Central memory CD8-positive, alpha-beta T cell (primary cell): ENCODE measurements at places on chromosomes 6 and 20.

DNA sequence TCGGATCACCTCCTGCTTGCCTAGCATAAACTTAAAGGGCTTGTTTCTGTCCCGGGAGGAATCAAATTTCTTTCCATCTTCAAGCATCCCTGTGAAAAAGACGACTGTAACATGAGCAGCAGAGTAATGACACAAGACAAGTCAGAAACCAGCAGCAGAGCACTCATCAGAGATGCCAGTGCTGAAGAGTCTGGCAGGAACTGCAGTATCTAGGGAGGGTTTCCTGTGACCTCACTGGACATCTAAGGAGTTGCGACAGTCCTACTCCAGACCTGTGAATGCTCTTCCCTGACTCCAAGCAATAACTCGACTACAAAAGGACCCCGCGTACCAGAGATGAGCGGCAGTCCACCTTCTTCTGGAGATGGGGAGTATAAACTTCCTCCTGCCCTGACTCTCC is 17.3 kb downstream of the FKBP1A start:
- no peak for DNase-seq

DNA sequence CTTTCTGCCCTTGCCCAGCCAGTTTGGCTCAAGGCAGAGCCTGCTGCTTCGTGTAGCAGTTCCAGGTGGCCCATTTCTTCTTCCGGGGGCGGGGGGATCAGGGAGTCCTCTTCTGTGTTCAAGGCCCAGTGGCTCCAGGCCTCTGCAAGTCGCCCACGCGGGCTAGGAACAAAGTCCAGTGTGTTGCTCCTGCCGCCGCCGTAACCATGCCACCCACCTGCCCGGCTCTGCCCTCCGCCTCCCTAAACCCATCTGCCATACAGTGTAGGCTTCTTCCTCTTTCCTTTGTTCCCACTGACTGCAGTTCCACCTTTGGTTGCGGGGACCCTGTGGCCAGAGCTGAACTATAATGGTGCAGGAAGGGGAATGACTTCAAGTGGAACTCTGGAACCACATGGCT is 43.9 kb upstream of the SRF start:
- DNase-seq = no peak

- DNase-seq = no peak
Measured at GRCh38 chr6:29232725-29233124, 62.0 kb downstream of the OR2J2 start.

GRCh38 chr20:51042657-51043247 is 19.8 kb upstream of the KCNG1 start:
- no peak for DNase-seq

GRCh38 chr6:161265554-161265953 is 8.3 kb downstream of the AGPAT4 start:
- no peak for DNase-seq

- DNase-seq = no peak
Measured at GRCh38 chr6:96381246-96381645, 140.4 kb upstream of the UFL1 start.

DNA sequence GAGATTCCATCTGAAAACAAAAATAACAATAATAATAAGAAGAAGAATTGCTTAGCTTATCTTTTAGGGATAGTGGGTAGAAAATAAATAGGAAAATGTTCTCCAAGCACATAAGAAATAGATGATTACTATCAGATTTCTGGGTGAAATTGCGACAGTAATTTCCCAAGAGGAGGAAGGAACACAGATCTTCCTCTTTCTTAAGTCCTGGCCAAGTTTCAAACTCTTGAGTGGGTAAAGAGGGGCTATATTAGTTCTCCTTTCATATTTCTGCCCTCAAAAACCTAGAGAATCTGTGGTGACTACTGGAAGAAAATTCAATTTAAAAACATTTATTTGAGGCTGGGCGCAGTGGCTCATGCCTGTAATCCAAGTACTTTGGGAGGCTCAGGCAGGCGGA is 63.7 kb downstream of the PHACTR2 start:
- DNase-seq = no peak

GRCh38 chr20:14264869-14265268 is 72.5 kb downstream of the FLRT3 start:
- DNase-seq = no peak

- DNase-seq = no peak
Measured at GRCh38 chr6:159931112-159931511, 37.8 kb upstream of the IGF2R start.

GRCh38 chr6:5998711-5999687 is 7.7 kb downstream of the NRN1 start:
- DNase-seq = no peak

DNA sequence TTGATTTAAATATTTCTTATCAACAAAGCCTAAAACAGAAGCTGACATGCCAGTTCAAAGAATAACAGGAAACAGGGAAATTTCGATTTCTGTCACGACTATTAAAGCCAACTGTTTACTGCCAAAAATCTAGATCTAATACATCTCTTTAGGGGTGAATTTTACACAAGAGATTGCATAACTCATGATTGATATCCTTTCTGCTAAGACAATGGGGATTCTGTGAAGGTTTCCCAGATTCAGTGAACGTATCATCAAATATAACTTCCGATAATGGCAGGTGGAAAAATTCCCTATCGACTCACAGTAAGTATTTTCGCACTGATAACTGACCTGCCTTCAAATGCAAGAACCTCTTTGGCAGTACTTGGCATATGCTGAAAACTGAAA is 42.9 kb downstream of the NHSL1 start:
- no peak for DNase-seq

- no peak for DNase-seq
Measured at GRCh38 chr6:90465686-90466085, 121.2 kb downstream of the MAP3K7 start.

DNA sequence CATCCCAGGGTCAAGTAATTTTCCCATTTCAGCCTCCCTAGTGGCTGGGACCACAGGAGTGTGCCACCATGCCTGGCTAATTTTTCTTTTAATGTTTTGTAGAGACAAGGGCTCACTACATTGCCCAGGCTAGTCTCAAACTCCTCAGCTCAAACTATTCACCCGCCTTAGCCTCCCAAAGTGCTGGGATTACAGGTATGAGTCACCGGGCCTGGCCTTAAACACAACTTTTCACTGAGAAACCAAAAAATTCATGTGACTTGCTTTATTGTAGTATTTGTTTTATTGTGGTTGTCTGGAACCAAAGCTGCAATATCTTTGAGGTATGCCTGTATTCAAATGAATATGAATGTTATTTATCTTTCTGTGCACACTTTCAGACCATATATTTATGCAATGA is 72.2 kb downstream of the RWDD2A start:
- DNase-seq = no peak

GRCh38 chr6:22442826-22443225 is 126.5 kb upstream of the HDGFL1 start:
- DNase-seq = no peak

DNA sequence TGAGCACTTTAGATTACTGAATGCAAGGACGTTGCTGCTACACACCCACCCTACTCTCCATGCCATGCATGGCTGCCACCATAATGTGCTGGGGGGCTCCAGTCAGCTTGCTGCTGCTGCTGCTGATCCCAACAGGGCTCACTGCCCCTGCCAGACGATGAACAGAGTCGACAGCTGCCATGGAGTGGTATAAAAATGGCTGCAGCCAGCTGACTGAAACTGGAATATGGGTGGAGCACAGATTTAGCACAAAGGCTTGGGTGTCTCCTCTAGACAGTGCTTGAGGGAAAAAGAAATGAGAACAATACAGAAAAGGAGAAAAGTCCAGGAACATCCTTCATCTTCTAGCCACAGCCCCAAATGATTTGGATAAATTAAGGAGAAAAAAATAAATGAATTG is 150.7 kb downstream of the PDSS2 start:
- DNase-seq = no peak

DNA sequence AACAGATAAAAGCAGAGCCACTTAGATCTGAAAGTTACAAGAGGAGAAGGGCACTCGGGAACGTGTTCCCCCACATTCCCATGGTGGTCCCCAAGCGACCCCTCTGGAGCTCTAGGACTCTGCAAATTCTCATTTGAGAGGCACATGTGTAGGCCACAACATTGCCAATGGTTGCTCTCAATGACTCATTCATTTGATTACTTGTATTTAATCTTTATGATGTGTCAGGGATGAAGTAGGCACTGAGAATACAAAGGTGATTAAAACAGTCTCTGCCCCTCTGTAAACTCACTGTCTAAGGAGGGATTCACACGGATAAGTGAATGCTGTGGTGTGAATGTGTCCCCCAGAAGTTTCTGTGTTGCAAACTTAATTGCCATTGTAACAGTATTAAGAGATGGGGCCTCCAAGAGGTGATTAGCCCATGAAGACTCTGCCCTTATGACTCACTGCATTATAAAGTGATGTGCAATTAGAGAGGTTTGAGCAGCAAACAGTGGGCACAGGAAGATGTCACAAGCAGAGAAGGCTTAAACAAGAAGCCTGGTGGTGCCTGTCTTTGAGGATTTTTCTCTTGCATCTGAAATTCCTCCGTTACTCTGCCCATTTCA is 34.0 kb upstream of the TRAM2 start:
- DNase-seq = no peak

- no peak for DNase-seq
Measured at GRCh38 chr6:4906293-4907276, 97.3 kb downstream of the RPP40 start.

- DNase-seq = no peak
Measured at GRCh38 chr6:1890071-1890470, 280.4 kb downstream of the FOXC1 start.

DNA sequence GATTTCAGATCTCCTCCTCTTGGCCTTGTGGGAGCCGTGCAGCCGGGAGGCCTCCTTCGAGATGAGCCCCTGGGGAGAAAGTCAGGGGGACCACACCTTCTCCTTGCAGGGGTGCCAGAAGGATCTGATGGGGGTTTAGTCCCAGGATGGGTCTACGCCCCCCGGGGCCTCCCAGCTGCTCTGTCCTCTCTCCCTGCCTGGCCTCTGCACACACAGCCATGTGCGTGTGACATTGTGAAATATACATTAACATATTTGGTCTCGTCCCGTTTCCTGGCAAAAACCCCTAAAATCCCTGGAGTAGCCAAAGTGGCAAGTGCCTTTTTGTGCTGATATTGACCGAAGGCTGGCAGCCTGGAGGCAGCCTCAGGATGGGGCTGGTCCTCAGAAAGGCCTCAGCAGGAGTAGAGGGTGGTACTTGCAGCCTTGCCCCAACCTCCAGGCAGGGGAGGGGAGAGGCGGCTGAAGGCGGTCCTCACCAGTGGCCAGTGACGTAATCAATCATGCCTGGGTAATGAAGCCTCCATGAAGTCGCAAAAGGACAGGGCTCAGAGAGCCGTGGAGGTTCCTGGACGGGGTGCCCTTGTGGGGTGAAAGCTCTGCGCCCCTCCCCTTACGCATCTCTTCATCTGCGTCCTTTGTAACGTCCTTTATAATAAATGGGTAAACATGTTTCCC is 5.1 kb upstream of the HELZ2 start:
- DNase-seq = no peak

- no peak for DNase-seq
Measured at GRCh38 chr20:57695012-57695411, 14.8 kb downstream of the PMEPA1 start.

DNA sequence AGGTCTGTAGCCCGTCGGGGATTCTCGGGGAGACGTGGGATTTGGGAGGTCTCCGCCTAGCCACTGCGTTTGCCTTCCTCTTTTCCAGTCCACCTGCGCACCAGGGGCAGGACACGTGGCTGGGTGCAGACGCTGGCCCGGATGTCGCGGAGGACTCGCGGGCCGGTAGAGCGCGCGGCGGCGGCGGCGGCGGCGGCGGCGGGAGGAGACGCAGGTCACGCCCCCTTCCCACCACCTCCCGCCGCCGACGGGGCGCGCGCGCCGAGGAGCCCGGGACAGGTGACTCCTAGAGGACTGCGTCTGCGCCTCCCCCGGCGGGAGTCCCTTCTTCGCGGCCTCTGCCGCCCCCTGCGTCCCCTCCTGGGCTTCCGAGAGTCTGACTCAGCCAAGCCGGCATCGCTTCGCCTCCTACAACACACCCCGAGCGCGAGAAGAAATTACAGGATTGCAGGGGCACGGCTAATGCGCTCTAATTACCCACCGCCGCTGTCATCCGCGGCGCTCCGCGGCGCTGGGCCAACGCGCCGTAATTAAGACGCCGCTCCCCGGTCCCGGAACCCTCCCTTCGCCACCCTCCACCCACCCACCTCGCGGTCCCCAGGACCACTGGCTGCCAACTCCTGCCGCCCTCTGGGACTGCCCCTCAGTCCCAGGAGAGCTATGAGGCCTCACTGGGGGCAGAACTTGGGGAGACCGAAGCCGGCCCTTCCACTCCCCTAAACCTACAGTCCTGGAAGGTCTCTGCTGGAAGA is 124.5 kb downstream of the MRPL14 start:
- DNase-seq = peak; percentile 32

DNA sequence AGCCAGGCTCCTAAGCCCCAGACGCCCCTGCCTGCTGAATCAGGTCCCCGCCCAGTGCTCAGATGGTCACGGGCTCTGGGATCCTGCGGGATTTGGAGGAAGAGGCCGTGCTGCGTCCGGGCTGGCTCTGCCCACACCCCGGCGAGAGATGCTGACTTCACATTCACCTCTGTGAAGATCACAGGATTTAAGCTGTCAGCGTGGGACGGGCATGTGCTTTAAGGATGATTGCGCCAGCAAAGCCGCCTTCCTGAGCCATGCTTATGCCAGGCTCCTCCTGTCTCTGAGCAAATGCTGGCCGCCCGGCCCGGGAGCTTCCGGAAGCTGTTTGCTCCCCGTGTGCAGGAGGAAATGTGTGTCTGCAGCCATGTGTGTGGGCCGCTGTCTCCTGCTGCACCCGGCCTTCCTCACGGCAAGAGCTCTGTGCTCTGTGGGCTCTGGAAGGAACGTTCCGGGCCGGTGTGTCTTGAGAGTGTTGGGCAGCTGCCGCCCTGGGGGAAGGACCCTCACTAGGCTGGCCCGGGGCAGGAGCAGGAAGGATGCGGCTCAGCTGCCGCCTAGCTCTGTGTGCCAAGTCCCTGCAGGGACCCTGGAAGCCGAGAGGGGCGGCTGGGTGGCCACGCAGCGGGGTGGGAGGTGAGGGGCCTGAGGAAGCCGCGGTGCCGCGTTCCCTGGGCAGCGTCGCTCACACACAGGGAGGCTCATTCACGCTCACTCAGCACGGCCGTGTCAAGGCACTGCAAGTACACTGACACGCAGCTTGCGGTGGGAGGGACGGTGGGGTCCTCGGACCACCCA is 19.0 kb upstream of the BHLHE23 start:
- DNase-seq = no peak

GRCh38 chr20:57383447-57384347 is 7.5 kb upstream of the RBM38 start:
- no peak for DNase-seq

DNA sequence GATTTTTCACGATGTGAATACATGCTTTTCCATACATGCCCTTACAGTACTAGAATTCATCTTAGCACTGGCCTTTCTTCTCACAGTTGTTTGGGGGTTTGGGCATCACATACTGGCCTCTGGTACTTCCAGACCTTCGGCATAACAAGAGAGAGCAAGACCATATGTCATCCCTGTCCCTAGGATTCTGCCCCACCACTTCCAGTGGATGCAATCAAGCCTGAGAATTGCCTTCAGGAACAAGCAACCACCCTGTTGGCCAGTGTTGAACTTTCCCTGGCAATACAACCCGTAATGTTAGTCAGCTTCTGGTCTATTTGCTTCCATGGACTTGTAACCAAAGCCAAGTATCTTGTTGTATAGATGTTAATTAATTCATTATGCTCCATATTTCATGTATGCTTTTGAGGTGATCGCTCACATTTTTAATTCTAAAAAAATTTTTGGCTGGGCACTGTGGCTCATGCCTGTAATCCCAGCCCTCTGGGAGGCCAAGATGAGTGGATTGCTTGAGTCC is 15.4 kb upstream of the SLPI start:
- no peak for DNase-seq

- DNase-seq = no peak
Measured at GRCh38 chr20:49563015-49563980, 4.6 kb downstream of the PTGIS start.
